ENCODE measurements at places on chromosomes 2 and 18.

GRCh38 chr2:887639-888038 lies 63.0 kb upstream of the SNTG2 start:
- no peak for DNase-seq

GRCh38 chr2:163370169-163370886 lies 365.5 kb downstream of the FIGN start:
- no peak for DNase-seq

DNA sequence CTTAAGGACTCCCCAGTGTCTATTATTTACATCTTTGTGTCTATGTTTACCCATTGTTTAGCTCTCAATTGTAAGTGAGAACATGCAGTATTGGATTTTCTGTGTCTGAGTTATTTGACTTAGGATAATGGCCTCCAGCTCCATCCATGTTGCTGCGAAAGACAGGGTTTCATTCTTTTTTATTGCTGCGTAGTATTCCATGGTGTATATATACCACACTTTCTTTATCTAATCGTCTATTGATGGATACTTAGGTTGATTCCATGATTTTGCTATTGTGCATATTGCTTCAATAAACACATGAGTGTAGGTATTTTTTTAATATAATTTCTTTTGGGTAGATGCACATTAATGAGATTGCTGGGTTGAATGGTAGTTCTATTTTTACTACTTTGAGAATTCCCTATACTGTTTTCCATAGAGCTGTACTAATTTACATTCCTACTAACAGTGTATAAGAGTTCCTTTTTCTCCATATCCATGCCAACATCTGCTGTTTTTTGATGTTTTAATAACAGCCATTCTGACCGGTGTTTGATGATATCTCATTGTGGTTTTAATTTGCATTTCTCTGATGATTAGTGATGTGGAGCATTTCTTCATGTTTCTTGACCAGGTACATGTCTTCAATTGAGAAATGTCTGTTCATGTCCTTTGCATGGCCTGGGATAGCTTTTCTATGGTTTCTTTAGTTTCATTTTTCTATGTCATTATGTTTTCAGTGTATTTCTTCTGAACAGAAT lies 21.8 kb downstream of the MTCL1 start:
- no peak for DNase-seq

GRCh38 chr2:170433448-170433847 lies 255.5 kb downstream of the MYO3B start:
- no peak for DNase-seq

DNA sequence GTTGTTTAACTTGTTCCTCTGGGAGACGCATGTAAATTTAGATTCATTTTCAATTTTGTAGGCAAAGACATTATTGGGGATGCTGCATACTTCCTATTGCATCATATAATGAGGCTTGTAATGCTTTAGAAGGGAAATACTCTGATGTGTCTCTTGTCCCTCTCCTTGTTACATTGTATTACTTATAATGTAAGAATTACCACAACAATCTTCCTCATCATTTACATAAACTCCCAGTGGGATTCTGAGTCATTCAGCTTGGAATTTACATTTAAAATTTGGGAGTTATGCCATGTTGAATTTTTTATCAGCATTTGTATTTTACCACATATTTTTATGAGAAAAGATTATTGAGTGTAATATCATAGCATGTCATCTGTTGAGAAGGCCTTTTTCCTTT lies 963.4 kb upstream of the NRXN1 start:
- peak; percentile 88 for DNase-seq

- no peak for DNase-seq
Measured at GRCh38 chr2:218802386-218802994, 20.5 kb downstream of the CYP27A1 start.

All from fibroblast of gingiva (primary cell).